ENCODE measurements at places on chromosomes 12 and 14. TPM values are rescaled to one million over a fixed set of nuclear protein-coding genes. Genes with fewer than 3 reads are reported as not detected.

DNA sequence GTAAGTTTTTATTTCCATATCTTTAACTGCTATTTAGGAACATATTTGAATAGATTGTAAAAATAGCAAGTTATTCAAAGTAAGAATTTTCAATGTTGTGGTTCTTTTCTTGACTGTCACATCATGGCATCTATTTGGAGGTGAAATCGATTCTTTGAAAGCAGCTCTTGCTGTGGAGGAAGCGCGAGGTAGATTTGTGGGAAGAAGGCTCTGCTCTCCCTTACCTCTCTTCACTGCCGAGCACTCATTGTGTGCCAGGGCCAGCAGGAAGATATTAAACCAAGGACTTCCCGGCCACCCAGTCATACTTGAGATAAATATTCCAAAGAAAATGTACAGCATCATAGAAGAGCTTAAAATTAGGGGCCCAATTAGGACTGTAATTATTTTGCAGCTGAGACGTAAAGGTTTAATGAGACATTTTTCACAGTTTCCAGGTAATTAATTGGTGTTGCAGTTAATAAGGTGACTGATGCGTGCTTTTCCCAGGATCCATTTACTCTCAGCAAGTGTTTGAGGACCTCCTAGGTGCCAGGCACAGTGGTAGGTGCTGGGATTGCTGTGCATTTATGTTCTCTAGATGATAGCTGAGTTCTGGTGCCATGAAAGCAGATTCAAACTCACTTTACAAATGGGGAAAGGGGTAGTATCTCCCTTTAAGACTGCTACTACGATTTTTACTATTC lies 89.2 kb upstream of the DYNC1H1 start:
- DNase-seq: peak; percentile 18

DNA sequence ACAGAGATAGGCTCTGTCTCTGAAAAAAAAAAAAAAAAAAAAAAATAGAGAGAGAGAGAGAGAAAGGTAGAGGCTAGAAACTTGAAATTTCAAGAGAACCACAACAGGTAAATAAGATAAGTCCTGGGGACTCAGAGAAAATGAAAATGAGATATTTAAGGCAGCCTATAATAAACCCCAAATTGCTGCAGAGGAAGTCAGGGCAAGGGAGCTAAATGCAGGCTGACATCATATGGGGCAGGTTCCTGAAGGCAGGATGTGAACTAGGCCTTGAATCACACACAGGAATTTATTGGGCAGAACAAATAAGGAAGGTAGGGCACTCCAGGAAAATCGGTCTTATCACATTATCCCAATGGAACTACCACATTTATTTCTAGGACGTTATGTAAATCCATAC lies 54.9 kb upstream of the NUDT4 start:
- no peak for DNase-seq

DNA sequence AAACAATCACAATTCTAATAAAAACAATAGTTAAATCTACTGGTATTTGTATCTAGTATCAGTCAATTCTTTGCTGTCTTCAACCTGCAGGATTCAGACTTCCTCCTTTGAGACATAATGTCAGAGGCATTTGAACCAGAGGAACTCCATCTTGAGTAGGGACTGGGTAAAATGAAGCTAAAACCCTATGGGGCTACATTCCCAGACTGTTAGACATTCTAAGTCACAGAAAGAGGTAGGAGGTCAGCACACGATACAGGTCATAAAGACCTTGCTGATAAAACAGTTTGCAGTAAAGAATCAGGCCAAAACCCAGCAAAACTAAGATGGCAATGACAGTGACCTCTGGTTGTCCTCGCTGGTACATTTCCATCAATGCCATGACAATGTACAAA lies 48.2 kb upstream of the MAP3K9 start:
- no peak for DNase-seq

- DNase-seq: no peak
Observed at GRCh38 chr12:85076688-85077430, 40.7 kb downstream of the LRRIQ1 start.

POTEM gene
- polyA plus RNA-seq: not detected
